Kidney glomerular epithelial cell (primary cell): ENCODE measurements at places on chromosomes 13 and 19.

DNA sequence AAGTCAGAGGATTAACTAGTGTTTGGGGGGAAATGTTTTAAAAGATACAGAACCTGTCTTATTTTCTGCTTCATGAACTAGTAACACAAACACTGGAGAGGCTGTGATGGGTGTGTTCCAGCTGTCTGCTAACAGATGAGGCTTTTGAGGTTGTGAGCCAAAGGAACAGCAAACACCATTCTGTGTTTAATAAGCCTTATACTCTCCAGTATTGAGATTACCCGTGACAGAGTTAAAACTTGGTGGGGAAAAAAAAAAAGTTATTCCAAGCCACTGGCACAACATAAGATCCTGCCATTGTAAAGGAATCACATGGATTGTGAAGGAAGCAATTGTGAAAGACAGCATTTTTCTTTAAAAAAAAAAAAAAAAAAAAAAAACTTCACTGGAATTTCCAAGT, 48.4 kb downstream of the KCTD12 start:
- DNase-seq = no peak

DNA sequence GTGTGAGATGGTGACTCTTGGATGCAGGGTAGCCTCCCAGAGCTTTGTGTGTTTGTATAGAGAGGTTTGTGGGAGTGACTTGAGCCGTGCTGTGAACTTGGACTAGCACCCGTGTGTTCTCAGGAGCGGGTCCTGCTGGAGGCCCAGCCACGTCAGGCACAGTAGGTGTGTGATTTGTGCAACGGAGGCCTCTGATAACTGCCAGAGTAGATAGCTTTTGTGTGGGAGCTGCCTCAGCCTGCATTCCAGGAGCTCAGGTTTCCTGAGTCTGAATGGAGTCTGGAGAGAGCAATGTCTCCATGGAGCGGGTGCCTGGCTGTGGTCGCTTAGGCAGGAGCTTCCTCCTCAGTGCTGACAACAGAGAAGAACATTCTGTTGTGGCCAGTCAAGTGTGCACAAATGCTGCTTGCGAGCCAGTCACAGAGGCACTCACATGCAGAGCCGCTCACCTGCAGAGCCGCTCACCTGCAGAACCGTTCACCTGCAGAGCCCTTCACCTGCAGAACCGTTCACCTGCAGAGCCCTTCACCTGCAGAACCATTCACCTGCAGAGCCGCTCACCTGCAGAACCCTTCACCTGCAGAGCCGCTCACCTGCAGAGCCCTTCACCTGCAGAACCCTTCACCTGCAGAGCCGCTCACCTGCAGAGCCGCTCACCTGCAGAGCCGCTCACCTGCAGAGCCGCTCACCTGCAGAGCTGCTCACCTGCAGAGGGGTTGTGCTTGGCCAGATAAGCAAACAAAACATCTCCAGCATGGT, 32.6 kb downstream of the TFDP1 start:
- peak; percentile 97 for DNase-seq

DNA sequence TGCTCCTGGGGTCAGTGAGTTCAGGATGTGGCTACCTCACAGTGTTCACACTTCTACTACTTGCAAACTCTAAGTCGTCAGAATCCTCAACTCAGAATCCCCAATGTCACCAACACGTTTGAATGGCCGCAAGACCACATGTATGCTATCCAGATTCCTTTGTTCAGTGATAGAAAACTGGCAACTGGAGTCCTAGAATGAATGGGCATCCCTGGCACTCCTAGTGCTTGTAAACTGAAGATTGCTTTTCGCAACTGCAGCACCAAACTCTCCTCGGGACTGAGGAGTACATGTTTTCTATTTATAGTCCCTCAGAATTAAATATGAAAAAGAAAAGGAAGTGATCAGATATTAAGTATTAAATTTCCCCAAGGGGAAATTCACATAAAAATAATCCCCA, 4.9 kb downstream of the SMAD9 start:
- DNase-seq = no peak

DNA sequence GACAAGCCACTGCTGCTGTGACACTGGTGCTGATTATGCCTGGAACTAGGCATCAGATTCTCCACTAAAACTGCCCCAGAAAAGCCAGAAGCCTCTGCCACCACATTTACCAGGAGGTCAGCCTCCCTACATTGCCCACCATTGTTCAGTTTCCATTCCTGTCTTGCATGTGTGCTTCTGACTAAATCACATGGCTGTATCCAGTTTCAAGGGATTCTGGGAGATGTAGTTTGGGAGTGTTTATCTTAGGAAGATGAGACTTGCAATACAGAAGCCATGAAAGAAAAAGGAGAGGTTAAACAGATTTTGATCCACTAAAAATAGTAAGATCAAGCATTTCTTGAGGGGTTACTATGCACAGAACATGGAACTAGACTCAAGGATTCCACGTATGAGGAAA, 40.7 kb upstream of the SERPINE3 start:
- no peak for DNase-seq

- no peak for DNase-seq
Observed at GRCh38 chr13:75558145-75558840, 8.7 kb downstream of the UCHL3 start.

- no peak for DNase-seq
Observed at GRCh38 chr19:44698492-44699201, at the start of gene CEACAM16. CEACAM16 (plus strand) TSS chr19:44699151; CDS start chr19:44701457, 2,306 bp downstream.

- no peak for DNase-seq
Observed at GRCh38 chr19:1449467-1450442, at the start of gene APC2. APC2 (plus strand) TSS chr19:1450121; CDS start chr19:1453002, 2,881 bp downstream.

- DNase-seq = no peak
Observed at GRCh38 chr13:107091428-107091827, 523.5 kb upstream of the ARGLU1 start.

- DNase-seq = no peak
Observed at GRCh38 chr19:13646758-13647157, 117.6 kb upstream of the MRI1 start.

DNA sequence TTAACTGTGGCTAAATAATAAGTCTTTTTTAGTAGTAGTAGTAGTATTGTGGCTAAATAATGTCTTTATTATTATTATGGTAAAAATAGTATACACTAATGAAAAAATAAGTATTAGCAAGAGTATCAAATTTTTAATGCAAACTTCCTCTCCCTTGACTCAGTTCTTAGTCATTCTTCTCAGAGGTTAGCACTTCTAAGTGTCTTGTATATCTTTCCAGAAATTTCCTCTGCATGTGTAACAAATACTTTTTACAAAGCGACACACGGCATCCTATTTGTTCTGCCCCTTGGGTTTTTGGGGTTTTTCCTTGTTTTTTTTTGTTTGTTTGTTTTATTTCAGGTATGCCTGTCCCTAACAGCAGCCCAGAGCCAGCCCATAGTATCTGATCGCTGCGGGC, 20.9 kb downstream of the SIN3B start:
- DNase-seq = no peak

- DNase-seq = peak; percentile 50
Observed at GRCh38 chr13:102870677-102871415, 25.0 kb downstream of the ERCC5 start.

DNA sequence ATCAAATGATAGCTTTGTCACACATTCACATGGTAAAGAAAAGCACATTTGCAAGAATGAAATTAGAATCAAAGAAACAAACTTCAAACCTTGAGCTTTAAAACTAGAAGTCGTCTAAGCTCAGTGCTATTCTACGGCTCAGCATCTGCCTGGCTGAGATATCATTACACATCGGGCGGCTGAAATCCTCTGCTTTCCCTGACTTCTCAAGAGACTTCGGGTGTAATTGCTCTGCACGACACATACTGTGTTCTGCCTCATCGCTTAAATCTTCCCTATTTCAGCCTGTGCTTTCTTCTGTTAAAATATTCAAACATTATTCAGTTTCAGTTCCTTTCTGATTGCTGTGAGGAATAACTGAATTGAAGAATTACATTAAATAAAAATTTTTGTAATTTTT, 265.3 kb downstream of the NALCN start:
- no peak for DNase-seq

GRCh38 chr13:39952249-39953233, 297.1 kb downstream of the COG6 start:
- DNase-seq = no peak

DNA sequence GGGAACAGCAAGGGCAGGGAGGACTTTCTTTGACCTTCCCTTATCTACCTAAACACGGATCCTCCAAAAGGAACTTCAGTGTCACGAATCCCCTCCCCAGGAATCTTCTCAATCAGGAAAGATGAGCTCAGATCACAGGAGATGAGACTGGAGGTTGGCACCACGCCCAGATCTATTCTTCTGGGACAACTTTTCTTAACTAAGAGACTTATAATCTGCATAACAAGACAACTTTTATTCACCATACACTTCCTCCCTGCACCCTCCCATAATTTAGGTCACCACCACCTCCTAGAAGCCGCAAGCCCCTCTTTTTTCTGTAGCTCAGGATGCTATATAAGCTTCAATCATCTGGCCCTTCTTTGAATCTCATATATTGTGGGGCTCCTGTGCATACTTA, 19.2 kb upstream of the AKT2 start:
- no peak for DNase-seq

GRCh38 chr13:101919541-101920181, 467.2 kb downstream of the ITGBL1 start:
- peak; percentile 23 for DNase-seq

- no peak for DNase-seq
Observed at GRCh38 chr19:49425922-49426592, 869 bp downstream of the GFY start.

GRCh38 chr13:73355134-73355533, 296.3 kb downstream of the KLF5 start:
- no peak for DNase-seq

GRCh38 chr13:27161980-27162379, 9.6 kb downstream of the USP12 start:
- DNase-seq = no peak

GRCh38 chr19:15265850-15266248, 33.6 kb upstream of the EPHX3 start:
- peak; percentile 77 for DNase-seq

DNA sequence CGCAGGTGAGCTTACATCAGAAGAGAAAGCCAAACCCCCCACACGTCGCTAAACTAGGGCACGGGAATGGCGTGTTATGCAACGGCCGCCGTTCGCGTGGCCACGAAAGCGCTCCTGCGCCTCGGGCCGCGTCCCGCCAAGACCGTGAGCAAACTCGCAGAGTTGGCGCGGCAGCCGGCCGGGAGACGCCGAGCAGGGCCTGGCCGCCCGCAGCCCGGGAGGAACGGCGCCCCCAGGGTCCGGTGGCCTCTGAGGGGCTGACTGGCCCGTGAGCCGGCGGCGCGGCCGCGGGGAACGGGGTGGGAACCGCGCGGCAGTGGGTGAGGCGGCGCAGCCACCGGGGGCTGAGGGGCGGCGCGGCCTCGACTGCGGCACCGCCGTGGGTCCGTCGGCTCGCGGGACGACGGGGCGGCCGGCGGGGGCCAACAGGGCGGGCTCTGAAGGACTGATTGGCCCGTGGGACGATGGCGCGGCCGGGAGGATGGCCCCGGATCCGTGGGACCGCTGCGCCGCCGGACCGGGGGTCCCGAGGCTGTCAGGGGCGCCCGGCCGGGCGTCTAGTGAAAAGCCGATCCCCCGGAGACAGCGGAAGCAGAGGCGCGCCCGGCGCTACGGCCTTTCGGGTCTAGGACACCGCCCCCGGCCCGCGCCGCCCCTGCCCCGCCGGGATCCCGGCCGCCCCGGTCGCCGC, 903 bp downstream of the LATS2 start:
- no peak for DNase-seq
